CD4-positive, alpha-beta T cell treated with Interleukin-6 at 100 ng/mL for 8 hours (primary cell): ENCODE measurements at places on chromosomes 16 and 17.
A peak's percentile ranks its signal among the peaks of the same experiment; 100 is the strongest.

DNA sequence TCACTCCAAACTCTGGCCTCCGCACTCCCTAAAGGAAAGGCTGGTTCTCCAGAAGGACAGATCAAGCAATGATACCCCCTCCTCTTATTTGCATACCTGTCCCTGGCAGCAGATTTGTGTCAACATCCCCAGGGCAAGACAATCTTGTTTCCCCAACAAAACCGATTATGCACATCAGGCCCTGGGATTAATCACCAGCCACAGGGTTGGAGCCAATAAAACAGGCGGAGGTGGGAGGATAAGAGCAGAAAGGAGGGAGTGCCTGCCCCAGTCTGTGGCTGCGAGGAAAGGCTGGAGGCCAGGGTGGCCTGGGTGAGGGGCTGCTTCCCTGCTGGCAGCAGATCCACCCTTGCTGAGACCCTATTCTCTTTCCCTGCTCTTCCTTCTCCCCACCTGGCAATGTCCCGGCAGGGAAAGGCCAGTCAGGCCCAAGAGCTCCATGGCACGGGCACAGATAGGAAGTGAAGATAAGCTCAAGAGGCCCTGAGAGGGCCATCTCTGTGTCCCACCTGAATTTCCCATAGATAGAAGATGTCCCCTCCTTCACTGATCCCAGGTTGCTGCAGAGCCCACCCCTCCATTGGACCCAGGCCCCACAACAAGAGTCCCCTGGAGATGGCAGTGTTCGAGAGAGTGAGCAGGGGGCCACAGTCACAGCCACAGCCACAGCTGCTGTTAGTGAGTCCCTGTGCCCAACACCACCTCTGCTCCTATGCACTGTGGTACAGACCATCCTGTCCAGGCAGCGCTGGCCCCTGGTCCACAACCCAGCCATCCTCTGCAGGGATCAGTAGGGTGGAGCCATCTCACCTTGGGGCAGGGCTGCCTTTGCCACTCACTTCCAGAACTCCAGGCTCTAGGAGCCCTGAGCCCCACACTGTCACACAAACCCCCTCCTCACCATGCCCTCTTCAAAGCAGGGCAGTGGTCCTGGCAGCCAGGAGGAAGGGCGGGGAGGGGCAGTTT, 137.5 kb downstream of the SDK2 start:
- no peak for DNase-seq

DNA sequence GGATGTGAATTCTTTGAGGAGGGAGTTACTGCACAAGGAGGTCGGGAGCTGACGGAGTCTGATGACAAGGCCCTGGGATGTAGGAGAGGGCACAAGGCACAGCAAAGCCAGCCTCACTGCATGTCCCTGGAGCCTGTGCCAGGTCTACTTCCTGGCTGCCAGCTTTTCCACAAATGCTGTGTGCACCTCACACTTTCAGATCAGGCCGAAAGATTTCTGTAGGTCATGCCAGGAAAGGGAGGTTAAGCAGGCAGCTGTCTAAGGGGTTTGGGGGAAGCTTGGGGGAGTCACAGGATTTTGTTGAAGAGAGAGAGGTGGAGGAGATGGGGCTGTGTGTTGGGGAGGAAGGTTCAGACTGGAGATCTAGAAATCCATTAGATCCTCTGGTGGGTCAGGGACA, 792.5 kb downstream of the KCNJ18 start:
- DNase-seq = no peak

GRCh38 chr16:53911513-53911912, 207.6 kb downstream of the FTO start:
- no peak for DNase-seq

GRCh38 chr16:87363771-87364455, 19.7 kb downstream of the FBXO31 start:
- DNase-seq = no peak

- DNase-seq = no peak
Measured at GRCh38 chr17:29731589-29731929, 108.8 kb upstream of the CORO6 start.

DNA sequence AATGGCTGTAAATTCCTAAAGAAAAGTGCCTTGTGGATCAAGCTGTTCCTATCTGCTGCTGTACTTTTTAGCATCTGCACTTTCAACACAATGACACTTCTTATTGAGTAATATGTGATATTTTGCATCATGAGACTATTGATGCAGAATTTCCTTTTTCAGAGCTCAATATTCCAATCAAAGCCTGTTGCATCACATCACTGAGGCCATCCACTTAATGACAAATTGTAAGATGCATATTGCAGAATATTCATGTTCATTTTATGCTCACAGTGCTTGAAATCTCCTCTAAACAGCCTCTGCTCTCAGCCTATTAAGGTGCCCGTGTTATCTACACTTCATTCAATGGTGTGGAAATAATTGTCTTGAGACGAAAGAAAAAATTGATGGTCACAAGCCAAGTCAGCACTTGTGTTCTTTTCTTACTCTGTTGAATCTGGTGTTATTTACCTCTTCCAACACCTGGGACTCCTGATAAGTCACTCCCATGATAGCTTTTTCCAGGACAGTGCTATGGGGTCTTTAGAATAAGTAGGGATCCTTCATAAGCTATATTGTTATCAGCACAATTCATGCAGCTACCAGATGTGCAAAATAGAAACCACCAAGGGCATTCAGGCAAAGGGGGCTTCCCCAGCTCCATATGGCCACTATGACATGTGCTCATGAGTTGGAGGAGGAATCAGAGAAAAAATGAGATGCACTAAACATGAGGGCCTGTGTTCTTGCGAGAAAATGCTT, 9.3 kb upstream of the SKAP1 start:
- DNase-seq = no peak

DNA sequence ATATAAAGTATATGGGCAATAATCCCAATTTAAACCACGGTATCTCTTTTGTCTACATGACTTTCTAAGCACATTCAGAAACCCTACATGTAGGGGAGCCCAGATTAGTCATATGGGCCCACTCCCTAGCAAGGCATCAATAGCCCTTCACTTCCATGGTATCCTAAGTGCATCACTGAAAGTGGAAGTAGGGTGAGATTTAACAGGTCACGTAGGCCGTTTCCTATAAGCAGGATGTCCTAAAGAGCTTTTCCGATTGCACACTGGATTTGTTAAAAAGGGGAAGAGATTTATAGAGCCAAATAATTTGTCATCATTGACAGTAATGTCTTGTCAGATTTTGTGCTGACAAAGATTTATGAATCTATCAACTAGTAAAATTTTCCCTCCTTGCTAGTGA, 39.0 kb downstream of the CA4 start:
- no peak for DNase-seq

DNA sequence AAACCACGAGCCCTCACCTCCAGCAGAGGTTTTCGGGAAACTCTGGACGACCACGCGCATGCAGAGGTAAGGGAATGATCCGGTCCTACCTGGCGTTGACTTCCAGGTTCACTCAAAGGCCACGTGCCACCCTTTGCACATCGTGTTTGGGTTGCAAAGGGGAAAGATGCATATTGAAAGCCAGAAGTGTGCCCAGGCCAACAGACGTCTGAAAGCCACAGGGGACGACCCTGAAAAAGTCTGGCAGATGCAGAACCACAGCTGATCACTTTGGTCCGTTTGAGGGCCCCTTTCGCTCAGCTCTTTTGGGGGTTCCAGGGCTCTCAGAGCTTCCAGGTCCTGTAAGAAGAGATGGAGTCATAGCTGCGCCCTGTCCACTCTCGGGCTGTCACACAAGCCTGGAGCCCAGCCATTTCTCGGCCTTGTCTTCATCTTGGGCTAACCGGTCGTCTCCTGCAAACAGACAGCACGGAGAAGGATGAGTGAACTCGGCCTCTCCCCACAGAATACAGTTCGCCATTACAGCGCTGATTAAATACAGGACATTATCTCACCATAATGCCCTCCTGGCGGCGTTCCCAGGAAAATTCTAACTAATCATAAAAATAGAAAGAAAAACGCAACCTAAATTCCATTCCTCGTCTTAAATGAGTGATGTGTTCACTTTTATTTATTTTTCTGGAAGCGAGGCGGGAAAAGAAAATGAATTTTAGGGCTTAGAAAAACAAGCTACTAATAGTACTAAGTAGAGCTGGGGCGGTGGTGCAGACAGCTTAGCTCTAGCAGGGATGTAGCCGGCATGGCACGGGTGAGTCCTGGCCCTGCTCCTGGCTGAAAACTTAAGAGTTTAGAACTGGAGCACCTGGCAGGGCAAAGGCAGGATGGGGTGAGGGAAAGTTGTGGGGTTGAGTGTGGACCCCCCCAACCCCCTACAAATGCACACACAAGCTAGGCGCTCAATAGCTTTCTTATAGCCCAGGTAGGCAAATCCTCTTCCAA, 45.5 kb upstream of the ZFHX3 start:
- no peak for DNase-seq

DNA sequence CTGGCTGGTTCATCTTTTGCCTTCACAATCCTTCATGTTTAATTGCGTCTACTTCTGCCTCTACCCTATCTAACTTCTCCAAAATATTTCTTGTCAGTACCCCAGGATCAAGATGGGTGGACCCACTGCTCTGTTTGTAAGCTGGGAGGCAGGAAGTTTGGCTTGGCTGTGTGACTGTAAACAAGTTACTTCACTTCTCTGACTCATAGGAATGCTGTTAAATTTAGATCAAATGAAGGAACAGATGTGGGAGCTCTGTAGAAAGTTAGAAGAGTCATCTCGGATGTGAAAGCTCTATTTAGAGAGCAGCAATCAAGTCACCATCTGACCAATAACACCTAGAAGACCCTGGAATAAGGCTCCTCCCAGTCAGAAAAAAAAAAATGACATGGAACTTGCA, 55.2 kb upstream of the MRTFB start:
- no peak for DNase-seq

- DNase-seq = no peak
Measured at GRCh38 chr17:80881306-80881705, 110.3 kb upstream of the CHMP6 start.

DNA sequence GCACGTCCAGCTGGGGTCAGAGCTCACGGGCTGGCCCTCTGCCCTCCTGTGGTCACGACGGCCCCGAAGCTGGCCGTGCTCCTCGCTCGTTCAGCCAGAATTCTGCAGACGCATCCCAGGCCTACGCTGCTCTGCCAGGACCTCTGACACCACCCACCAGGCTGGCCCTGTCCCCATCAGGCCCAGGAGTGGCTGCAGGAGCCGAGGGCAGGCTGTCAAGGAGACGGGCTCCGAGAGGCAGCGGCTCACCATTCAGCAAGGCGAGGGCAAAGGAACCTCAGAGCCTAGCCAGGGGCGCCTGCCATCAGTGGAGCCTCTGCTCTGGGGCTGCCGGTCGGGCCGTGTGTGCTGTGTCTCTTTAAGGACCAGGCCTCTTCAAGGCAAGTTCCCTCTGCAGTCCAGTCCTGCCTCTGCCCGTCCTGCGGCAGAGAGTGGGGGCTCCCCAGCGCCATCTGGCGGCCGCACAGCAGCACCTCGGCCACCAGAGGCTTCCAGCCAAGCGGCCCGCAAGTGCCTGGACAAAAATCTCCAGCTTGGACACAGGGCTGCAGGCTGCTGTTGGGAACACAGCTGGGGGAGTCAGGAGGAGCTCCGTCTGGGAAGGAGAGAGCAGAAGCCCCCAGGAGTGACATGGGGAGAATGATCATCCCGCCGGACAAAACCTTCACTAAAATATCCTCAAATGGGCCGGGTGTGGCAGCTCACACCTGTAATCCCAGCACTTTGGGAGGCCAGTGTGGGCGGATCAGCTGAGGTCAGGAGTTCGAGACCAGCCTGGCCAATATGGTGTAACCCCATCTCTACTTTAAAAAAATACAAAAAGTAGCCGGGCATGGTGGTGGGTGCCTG, 7.4 kb upstream of the ABR start:
- DNase-seq = peak; percentile 70

GRCh38 chr17:77577491-77577890, 381.0 kb upstream of the TNRC6C start:
- DNase-seq = no peak

DNA sequence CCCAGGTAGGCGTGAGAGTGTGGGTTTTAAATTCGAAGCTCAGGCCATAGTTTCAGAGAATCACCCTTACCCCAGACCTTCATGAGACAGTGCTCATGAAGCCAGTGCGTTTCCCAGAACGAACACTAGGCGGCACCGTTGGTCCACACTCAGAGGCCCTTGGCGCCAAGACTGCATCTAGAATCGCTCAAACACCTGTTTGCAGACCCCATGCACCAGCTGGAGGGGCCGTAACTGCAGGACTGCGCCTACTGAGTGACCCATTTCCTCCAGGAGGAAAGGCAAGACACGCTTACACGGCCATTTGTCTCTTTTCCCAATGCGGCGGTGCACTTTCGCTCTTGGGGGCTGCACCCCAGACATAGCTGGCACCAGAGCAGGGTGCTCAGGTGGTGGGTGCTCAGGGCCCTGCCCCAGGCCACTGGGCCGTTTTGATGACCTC, 34.0 kb downstream of the ADGRG5 start:
- peak; percentile 78 for DNase-seq

DNA sequence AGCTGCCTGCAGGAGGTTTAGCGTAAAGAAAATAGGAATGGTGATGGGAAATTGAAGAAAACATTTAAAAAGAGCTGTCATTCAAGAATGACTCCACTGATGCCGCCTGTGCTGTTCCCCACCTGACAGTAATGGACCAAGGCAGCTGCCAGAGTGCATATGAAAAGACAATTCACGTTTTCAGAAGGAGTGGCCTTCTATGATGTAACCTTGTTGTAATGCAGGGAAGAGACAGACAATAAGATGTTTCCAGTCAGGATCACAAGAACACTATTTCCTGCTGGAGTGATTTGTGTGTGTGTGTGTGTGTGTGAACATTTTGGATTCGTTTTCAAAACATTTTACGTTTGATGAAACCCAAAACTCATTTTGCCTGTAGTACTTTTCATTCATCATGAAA, 203.7 kb downstream of the LGALS9B start:
- DNase-seq = no peak

DNA sequence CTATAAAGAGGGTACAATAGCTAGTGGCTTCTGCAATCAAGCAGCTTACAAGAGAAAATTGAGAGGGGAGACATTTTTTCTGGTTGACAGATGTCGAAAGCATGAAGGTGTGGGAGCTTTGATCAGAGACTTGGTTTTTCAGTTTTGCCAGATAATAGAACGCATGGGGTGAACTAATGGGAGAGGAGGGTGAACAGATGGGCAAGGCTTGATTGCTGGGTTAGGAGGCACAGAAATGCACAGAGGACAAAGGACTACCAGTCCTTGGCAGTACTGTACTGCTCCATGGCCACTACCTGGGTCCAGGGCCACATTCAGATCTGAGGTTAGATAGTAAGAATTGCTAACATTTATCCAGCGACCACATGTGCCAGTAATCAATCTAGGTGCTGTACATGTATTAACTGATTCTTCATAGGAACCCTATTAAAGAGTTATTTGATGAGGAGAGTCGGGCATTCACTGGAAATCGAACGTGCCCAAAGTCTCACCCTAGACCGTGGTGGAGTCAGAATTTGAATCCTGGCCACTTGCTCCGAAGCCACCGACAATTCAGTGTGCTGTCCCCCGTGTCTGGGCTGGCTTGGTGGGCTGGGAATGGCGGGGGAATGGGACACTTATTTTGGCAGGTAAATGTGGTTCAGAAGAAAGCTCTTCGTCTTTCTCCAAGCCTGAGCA, 873 bp upstream of the KSR1 start:
- no peak for DNase-seq

- DNase-seq = no peak
Measured at GRCh38 chr16:83939266-83939855, 13.7 kb upstream of the OSGIN1 start.

GRCh38 chr17:83180264-83180995, 101.0 kb downstream of the METRNL start:
- DNase-seq = no peak

GRCh38 chr17:42571435-42572225, 4.7 kb downstream of the MLX start:
- DNase-seq = no peak

GRCh38 chr17:6567528-6568183, 11.3 kb upstream of the PITPNM3 start:
- no peak for DNase-seq

- no peak for DNase-seq
Measured at GRCh38 chr16:64830653-64831052, 291.2 kb downstream of the CDH11 start.
